Dermis microvascular lymphatic vessel endothelial cell (primary cell): ENCODE measurements at places on chromosomes 5 and 9.

GRCh38 chr9:97572196-97572891 lies 60.8 kb downstream of the TSTD2 start:
- DNase-seq, result no peak

DNA sequence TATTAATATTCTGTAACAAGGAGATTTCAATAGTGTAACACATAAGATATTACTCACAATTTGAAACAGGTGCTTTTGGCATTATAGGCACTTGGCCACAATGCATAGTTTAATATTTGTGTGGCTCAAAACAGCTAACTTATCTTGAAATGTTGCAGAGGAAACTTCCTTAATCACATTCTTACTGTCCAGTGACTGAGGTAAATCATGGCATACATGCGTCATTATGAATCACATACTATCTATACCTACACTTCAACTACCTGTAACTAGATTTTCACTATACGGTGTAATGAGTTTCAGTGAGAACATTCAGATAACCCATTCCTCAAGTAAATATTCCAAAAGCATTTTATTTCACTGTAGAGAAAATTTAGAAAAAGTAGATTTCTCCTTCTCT lies 218.8 kb downstream of the PDE4D start:
- no peak for DNase-seq

- DNase-seq, result no peak
Observed at GRCh38 chr9:120387257-120388002, 192.5 kb downstream of the CDK5RAP2 start.

DNA sequence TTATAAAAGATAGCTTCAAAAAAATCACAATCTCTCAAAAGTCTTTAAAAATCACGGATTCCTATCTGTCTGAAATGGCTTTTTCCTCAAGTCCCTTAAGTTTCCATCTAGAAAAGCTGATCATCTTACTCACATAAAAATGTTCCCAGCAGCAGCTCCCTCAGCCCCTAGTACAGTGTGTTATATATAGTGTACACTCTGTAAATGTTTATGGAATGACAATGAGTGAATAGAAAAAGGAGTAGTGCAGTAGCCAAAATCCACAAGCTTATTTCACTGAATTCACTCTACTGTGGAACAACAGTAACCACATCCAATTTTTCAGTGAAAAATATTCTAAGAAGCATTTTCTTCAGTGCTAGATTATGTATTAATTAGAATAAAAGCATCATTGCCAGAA lies 609.4 kb downstream of the DTWD2 start:
- DNase-seq, result no peak

GRCh38 chr9:125948887-125949596 lies 201.9 kb downstream of the PBX3 start:
- DNase-seq, result no peak

DNA sequence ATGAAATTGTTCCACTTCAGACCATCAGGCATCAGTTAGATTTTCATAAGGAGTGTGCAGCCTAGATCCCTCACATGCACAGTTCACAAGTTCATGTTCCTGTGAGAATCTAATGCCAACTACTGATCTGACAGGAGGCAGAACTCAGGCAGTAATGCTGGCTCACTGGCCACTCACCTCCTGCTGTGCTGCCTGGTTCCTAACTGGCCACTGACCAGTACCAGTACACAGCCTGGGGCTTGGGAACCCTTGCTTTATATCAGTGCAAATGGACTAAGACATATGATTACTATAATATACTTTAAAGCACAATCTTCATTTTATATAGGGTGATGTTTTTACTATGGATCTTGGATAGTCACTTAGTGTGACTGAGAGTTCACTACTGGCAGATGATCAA lies 259.2 kb downstream of the SLCO4C1 start:
- DNase-seq, result no peak

DNA sequence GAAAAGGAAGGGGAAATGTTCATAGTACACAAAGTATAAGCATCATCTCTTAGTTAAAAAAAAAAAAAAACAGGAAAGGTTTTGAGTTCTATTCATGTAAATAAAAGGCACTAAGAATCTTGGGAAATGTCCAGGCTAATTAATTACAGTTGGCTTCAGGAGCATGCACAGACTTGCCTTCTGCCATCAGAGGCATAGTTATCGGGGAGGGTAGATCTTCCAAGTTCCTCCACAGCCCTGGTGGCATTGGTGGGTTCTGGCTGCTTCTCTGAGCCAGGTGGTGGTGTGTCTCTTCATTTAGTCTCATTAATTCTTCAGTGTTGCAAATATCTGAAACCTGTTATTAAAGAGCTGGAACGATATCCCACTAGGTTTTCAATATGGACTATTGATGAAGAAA lies 85.2 kb downstream of the TMEM252 start:
- DNase-seq, result no peak

GRCh38 chr9:21029661-21030060 lies 1.8 kb downstream of the HACD4 start:
- DNase-seq, result no peak

DNA sequence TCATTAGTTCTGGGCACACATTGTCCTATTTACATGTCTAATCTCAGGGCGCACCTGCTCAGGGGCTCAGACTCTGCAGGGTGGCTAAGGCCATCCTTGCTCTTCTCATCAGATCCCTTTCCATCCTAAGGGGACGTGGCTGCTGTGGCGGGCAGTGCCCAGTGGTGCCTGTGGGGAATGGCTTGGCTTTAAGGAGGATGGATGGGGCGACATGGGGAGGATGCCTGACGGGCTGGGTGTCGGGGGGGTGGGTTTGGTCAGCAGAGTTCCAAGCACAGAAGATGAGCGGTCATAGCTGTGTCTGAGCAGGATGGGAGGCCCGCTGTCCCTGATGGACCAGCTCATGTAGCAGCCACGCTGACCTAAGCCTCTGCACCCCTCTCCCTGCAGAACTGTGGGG lies 40.9 kb upstream of the SUSD3 start:
- no peak for DNase-seq

DNA sequence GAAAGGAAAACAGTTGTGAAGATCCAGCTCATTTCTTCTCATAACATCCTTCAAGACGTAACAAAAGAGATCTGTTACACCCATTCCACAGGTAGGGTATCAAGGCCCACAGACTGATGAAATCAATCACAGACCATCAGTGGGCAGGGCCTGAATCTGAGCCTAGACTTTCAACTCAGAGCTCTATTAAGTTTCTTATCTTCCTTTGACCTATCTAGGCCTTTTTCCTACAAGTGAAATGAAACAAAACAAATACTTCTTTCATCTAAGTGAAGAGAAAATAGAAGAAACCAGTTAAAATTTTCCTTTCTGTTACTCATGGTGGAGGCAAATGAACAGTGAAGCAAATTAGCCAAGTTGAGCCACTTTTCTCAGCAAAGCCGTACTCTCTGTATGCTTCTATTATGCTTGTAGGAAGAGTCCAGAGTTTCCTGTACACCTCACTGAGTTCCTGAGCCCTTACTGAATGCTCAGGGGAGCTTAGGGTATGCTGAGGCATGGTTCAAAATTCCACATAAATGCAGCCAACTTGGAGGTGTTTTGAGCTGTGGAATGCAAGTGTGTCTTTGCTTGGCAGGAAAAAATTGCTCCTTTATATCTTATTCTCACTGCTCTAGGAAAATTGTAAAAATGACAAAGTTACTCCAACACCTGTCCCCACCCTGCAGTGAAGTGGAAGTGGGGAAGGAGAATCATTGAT lies 91.9 kb downstream of the FEM1C start:
- DNase-seq, result no peak

GRCh38 chr9:37920471-37921167 lies 16.7 kb upstream of the SLC25A51 start:
- DNase-seq, result no peak

DNA sequence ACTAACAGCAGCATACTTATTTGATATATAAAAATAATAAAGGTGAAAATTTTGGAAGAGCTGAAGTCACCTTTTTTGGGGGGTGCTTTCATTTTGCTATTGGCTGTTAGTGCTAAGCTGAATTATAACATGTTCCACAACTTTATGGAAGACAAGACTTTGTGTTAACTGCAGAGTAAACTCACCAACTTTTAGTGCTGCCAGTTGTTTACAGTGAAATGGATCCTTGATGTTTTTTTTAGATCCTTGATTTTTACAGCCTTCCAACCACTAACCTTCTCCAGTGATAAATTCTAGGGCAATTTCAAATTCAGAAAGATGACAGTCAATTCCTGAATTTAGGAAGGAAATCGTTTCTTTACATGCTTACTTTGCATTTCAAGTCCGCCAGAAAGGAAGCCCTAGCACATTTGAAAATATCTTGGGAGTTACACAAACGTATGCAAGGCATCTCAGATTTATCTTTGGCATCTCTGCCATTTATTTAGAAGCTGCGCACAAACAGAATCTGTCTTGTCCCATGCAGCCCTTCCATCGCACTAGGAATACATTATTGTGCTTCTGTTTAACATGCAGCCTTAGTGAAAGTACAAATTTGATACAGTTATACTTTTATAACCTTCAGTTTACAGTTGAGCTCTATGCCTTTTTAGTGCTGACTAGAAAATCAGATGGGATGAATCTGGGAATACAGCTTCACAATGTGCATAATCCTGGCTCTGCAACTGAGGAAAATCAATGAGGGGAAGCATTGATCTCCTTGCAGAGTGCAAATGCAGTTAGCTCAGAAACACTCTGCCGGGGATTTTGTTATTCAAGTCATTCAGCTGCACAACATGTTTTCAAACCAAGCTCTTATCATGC lies 142.4 kb upstream of the ZNF608 start:
- DNase-seq, result no peak

DNA sequence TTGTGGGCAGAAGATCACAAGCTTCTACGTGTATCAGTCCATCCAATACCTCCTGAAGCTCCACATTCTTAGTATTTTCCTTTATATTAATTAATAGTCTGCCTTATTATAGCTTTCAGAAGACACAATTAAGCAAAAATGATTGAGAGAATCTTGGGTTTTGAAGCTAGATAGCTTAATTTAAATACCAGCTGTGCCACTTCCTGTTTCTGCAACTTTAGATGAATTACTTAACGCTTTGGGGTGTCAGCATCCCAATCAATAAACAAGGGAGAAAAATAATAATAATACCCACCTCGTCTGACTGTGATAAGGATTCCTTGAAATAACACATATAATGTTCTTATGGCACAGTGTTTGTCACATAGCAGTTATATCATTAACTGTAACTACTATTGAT lies 44.7 kb upstream of the HTR4 start:
- no peak for DNase-seq

GRCh38 chr9:88085476-88085875 lies 52.8 kb downstream of the SPATA31C2 start:
- DNase-seq, result no peak

GRCh38 chr5:113176196-113176595 lies 199.6 kb downstream of the DCP2 start:
- DNase-seq, result no peak

- DNase-seq, result no peak
Observed at GRCh38 chr5:150554857-150555256, 46.9 kb downstream of the NDST1 start.

DNA sequence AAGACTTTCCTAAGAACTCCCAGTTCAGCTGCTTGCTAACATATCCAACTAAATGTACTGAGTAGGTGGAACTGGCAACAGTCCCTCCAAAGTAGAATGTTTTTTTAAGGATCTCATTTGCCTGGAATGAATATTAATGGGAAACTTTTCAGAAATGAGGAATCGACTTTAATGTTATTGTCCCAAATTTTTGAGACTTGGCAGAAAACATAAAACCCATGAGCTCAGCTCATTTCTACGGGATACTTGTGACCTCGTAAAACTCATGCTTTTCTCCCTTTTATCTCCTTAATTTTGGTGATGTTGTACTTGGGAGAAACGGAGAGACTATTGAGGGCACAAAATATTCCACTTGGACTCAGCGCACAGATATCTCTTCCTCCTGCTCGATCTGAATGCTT lies 296.8 kb downstream of the EBF1 start:
- DNase-seq, result no peak

GRCh38 chr5:143481697-143482531 lies 78.4 kb upstream of the NR3C1 start:
- no peak for DNase-seq

- DNase-seq, result no peak
Observed at GRCh38 chr9:129649726-129650679, 8.1 kb upstream of the ASB6 start.

DNA sequence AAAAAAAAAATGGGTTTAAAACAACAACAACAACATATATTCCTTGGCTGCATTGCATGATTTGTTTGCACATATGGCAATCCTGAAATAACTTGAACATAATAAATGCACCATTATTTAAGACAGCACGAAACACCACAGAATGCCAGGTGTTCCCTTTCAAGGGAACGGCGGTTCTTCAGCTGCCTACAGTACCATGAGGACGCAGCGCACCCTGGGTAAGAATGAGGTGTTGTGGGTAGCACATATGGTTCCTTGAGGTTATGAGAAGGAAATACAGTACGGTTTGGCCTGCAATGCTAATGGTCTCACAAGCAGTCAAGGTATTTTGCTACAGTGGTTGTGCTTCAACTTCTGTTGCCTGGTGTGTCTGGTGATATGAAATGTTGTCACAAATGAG lies 174.8 kb downstream of the SLC12A2 start:
- no peak for DNase-seq

DNA sequence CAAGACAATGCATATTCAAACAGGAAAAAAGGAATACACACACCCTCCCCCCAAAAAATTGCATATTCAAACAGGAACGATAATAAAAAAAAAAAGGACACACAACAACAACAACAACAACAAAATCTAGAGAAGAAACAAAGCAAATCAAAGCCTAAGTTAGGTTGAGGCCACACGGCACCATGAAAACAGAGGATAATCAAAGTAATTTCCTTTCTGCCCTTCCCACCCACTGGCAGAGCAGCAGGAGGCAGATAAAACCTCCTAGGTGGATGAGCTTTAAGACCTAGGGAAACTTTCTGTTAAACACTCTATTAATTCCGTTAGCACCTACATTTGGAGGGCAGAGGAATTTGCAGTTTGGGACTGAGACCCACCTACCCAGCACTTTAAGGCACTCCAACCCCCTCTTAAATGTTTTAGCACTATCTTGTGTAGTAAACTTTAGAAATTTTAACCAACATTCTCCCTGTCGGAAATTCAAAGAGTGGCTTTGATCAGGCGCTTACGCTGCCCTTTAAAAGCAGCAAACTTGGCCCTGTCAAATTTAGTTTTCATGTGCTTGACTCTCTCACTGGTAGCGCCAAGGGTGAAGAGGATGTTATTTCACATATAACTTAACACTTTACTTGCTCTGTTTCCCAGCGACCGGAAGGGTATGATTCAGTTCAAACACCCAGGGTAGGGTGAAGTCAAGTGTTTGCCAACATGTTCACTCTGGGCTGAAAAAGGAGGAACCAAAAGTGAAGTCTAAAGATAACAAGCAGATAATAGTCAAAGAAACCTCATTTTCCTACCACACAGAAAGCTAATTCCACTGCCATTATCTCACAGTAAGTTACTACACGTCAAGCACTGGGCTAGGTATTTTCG lies 9.2 kb downstream of the ENC1 start:
- DNase-seq, result no peak

GRCh38 chr5:42896523-42896922 lies 84.8 kb upstream of the SELENOP start:
- no peak for DNase-seq
